ENCODE measurements at places on chromosomes 2 and 18.

DNA sequence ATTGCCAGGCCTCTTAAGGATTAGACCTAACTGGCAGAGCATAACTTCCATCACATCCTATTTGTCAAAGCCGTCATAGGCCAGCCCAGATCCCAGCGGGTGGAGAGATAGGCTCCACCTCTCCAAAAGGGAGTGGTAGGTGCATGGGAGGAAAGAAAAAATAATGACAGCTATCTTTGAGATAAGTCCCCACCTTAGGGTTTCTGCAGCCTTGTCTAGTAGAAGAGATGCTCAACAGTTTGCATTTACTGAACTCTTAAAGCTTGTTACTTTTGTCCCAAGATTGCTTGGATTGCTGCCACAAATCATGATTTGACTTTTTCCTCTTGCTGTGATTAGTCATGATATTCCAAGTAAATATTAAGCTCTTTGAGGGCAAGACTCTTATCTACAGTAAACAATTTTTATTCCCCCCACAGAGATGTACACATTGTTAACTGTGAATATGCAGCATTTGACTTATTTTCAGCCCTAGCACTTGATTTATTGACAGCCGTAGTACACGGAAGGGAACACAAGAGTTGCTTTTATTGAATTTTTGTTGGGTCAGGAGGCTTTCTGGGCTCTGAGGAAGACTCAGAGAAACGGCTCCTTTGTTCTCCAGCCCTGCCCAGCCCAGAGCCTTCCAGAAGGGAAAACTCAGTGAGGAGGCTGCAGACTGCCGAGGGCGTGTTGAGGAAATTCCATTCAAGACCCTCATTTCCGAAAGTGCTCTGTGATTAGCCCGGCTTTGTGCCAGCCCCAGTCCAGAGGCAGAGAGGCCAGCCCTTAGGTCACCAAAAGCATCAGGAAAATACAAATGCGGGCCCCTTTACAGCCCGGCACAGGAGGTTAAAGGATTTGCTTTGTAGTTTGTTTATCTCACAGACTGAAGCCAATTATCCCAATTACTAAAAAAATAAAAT lies 75.5 kb upstream of the ZNF532 start:
- DNase-seq = no peak

DNA sequence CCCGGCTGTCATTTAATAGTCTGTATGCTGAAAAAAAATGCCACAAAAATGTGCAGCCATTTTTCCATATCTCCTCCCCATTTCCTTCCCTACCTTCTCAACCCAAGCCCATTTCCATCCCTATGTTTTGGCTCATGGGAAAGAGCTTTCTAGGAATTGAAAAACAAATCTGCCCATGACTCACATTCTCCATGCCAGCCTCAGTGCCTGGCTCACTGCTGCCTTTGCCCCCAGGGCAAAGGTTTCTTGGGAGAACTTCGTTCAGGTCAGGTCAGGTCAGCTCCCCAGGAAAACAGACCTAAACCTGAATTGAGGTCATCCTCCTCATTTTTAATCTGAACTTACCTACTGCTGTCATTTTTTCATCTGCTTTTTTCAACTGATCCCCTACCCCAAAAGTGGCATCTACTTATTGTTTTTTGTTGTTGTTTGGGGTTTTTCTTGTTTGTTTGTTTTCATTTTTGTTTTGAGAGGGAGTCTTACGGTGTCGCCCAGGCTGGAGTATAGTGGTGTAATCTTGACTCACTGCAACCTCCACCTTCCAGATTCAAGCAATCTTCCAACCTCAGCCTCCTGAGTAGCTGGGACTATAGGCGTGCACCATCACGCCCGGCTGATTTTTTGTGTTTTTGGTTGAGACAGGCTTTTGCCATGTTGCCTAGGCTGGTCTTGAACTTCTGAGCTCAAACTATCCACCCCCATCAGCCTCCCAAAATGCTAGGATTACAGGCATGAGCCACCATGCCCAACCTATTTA lies 66.7 kb downstream of the FECH start:
- DNase-seq = no peak

- DNase-seq = no peak
Observed at GRCh38 chr2:229434187-229434586, 163.1 kb upstream of the PID1 start.

GRCh38 chr2:111138839-111139238 lies 18.1 kb downstream of the BCL2L11 start:
- no peak for DNase-seq

GRCh38 chr18:6835345-6835744 lies 105.8 kb downstream of the ARHGAP28 start:
- DNase-seq = no peak

GRCh38 chr2:228819701-228820100 lies 451.4 kb downstream of the PID1 start:
- no peak for DNase-seq

DNA sequence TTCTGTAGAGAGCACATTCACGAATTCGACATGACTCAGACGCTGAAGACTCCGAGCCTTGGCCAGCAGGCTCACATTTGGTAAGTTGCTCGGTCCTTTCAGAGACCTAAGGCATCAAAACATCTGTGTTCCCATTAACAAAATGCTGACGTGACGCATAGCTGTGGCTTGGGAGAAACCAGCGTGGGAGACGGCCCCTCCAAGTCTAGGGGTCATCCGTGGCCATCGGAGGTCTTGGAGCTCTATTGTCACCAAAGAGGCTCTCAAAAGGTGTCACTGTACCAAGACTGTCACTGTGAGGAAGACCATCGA lies 14.9 kb downstream of the FBLN7 start:
- peak; percentile 33 for DNase-seq

GRCh38 chr2:100350661-100351185 lies 28.4 kb upstream of the LONRF2 start:
- DNase-seq = no peak

DNA sequence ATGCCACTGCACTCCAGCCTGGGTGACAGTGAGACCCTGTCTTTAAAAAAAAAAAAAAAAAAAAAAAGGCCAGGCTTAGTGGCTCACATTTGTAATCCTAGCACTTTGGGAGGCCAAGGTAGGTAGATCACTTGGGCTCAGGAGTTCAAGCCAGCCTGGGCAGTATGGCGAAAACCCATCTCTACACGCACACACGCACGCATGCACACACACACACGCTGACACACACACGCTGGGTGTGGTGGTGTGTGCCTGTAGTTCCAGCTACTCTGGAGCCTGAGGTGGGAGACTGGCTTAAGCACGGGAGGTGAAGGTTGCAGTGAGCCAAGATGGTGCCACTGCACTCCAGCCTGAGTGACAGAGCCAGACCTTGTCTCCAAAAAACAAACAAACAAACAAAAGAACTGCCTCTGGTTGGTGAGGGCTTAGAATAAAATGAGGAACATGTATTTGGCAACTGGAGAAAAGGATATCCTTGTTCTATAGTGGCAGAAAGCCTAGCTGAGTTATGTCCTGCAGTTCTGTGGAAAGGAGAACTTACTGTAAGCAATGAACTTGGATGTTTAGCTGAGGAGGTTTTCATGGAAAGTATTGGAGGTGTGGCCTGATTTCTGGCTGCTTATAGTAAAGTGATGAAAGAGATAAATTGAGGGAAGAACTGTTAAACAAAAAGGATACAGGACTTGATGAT lies 34.0 kb downstream of the HAT1 start:
- DNase-seq = no peak

- no peak for DNase-seq
Observed at GRCh38 chr2:179239195-179239594, 25.4 kb downstream of the SESTD1 start.

DNA sequence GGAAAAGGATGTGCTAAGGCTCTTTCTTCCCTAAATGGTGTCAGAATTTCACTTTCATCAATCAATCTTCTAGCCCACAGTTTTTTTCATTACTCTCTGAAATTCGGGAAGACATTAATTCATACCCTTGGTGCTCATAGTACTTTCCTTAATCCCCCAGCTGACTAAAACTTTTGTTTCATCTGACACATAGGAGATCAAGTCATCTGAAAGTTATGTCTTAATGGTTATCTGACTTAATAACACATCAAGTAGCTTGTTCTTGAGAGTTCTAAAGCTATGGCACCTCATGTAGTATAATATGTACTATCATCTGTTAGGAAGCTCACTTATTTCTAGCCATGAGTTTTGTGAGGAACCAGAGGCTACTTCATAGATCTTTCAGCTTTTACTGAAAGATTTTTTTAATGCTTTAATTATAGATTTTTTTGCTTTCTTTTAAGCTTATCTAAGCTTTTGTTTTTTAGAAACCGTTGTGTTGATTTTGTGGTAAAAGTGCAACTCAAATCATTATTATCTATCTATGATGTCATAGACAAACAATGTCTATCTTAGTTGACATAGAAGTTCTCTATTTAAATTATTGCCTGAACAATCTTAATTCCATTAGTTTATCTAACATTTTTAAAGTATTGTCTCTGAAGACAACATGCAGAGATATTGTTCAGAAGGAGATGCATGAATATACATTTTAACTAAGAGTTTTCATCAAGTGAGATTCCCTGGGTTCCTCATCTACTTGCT lies 93.6 kb upstream of the UBXN4 start:
- DNase-seq = no peak

DNA sequence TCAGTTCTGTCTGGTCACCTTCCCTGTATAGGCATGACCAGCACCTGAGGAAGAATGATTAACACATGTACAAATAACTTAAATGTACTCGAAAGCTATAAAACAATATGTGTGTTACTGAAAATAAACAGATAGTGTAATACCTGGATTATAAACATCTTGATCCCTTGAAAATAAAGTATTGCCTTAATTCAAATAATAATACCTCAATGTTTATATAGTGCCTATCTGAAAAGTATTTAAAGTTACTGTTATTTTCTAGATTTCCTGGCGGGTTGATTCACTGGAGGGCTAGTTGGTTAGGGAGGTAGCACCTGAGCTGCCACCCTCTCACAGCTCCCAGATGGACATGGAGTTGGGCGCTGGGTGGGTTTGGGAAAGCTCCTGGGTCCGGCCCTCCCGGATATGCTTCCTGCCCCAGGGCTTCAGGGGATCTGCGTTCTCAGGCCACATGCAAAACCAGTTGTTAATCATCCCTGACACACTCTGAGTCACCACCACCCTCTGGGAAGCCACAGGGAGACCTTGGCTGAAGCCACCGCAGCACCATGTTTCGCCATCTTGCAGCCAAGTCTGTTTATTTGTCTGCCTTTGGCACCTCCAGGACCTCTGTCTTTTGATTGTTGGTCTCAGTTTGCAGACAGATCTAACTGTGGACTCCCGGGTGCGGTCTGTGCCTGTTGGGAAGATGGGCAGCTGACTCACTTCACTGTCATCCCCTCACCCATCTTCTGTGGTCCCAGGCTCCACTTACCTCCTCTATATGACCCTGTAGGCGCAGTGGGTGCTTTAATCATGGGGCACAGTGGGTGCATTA lies 35.3 kb downstream of the RAB31 start:
- no peak for DNase-seq

GRCh38 chr2:179107737-179108136 lies 57.8 kb upstream of the CCDC141 start:
- DNase-seq = no peak

GRCh38 chr2:240127191-240127750 lies 8.8 kb downstream of the COPS9 start:
- no peak for DNase-seq
